ENCODE measurements at places on chromosomes 16 and 17.

DNA sequence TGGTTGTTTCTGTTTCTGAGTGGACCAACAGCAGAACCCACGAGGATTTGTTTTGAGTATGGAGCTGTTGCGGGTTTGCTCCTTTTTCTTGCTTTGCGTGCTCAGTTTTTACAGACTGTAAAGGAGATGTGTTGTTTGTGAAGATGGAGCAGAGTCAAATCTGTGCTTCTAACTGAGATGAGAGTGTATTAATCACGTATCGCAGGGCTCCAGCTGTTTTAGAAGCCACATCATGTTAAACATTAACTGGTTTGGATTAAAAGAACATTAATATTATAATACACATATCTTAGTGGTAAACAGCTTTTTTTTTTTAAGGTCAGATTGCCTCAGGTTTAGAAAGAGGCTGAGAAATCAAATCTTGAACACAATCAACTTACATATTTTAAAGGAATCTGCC, 69.4 kb downstream of the YPEL2 start:
- H3K27ac ChIP-seq = no peak overlapping the region
- no peak overlapping the region for H3K4me3 ChIP-seq
- no peaks in the 10 kb centered on the region for H3K27me3 ChIP-seq
- no peak for DNase-seq

GRCh38 chr16:79593074-79593531, 7.4 kb downstream of the MAF start:
- no peaks in the 10 kb centered on the region for H3K36me3 ChIP-seq
- peak overlapping the region; percentile 18 for H3K27ac ChIP-seq
- peak overlapping the region; percentile 21 for H3K4me3 ChIP-seq
- no peak for DNase-seq
- H3K4me1 ChIP-seq = peaks cover 2% of the 10 kb centered on the region

DNA sequence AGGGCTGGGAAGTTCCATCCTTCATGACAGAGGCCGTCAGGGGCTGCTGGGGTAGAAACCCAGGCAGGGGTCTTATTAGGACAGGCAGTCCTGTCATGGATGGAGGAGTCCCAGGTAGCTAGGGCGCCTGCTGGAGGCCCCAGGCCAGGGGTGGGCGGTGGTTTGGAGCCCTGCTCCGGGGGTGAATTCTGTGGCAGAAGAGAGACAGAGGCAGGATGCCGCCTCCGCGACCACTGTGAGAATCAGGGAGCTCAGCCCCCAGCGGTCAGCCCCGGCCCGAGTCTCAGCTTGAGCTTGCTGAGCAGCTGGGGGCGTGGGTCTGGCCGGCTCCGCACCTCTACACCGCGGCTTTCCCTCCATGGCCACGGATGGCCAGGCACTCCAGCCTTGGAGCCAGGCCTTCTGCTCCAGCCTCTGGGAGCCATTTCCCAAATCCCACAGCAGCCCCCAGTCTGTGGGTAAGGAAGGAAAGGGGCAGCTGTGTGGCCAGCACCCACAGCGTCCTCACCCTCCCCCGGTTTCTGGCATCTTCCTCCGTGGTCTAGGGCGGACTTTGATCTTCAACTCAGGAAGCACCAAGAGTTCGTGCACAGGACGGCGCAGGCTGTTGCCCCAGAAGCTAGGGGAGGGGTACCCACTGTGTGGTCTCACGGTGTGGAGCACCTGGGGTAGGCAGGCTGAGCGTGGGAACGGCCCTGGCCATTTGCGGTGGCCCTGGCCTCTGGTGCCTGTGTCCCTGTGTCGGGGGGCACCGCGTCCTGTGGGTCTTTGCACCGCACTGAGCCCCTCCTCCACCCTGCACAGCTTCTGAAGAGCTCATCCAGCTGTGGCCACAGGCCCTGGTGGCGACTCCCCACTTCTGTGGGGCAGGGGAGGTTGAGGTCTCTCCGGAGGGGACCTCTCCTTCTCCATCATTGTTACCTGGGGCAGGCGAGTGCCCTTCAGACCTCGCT, 14.1 kb downstream of the CD7 start:
- no peak overlapping the region for H3K4me3 ChIP-seq
- H3K4me1 ChIP-seq = peaks cover 7% of the 10 kb centered on the region
- H3K27me3 ChIP-seq = no peaks in the 10 kb centered on the region
- no peak for DNase-seq
- H3K36me3 ChIP-seq = no peaks in the 10 kb centered on the region

- no peaks in the 10 kb centered on the region for H3K36me3 ChIP-seq
- peak overlapping the region; percentile 94 for H3K27ac ChIP-seq
- peaks cover 83% of the 10 kb centered on the region for H3K4me1 ChIP-seq
- H3K4me3 ChIP-seq = no peak overlapping the region
- H3K27me3 ChIP-seq = no peaks in the 10 kb centered on the region
- no peak for DNase-seq
Observed at GRCh38 chr17:40327244-40327729, 18.3 kb downstream of the RARA start.

- no peaks in the 10 kb centered on the region for H3K36me3 ChIP-seq
- no peak overlapping the region for H3K27ac ChIP-seq
- no peaks in the 10 kb centered on the region for H3K27me3 ChIP-seq
- H3K4me1 ChIP-seq = peaks cover 8% of the 10 kb centered on the region
- no peak for DNase-seq
Observed at GRCh38 chr16:85334718-85335583, 222.7 kb upstream of the CIBAR2 start.

GRCh38 chr16:67394155-67395104, 1.1 kb upstream of the TPPP3 start:
- peaks cover 25% of the 10 kb centered on the region for H3K4me1 ChIP-seq
- DNase-seq = no peak
- H3K4me3 ChIP-seq = peak overlapping the region; percentile 43
- peak overlapping the region; percentile 82 for H3K27ac ChIP-seq

- no peaks in the 10 kb centered on the region for H3K36me3 ChIP-seq
- no peak overlapping the region for H3K27ac ChIP-seq
- peak; percentile 71 for DNase-seq
- no peaks in the 10 kb centered on the region for H3K27me3 ChIP-seq
Observed at GRCh38 chr16:19095654-19096053, 18.1 kb upstream of the ITPRIPL2 start.

DNA sequence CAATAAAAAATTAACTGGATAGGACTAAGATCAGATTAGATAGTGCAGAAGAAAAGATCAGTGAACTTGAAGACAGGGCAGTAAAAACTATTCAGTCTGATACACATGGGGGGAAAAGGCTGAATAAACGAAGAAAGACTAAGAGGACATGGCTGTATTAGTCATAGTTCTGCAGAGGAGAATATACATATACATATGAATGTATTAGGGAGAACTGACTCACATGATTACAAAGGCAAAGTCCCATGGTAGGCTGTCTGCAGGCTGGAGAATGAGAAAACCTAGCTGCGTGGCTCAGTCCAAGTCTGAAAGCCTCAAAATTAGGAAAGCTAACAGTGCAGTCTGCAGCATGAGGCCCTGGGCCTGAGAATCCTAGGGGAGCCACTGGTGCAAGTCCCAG, 98.2 kb upstream of the GNAO1 start:
- H3K4me3 ChIP-seq = no peak overlapping the region
- no peaks in the 10 kb centered on the region for H3K4me1 ChIP-seq
- H3K27me3 ChIP-seq = no peaks in the 10 kb centered on the region
- no peak for DNase-seq
- H3K27ac ChIP-seq = no peak overlapping the region
- H3K36me3 ChIP-seq = no peaks in the 10 kb centered on the region

GRCh38 chr17:60352569-60352968, 39.4 kb downstream of the USP32 start:
- H3K27me3 ChIP-seq = no peaks in the 10 kb centered on the region
- H3K4me3 ChIP-seq = no peak overlapping the region
- no peak overlapping the region for H3K27ac ChIP-seq
- H3K36me3 ChIP-seq = no peaks in the 10 kb centered on the region
- no peaks in the 10 kb centered on the region for H3K4me1 ChIP-seq

DNA sequence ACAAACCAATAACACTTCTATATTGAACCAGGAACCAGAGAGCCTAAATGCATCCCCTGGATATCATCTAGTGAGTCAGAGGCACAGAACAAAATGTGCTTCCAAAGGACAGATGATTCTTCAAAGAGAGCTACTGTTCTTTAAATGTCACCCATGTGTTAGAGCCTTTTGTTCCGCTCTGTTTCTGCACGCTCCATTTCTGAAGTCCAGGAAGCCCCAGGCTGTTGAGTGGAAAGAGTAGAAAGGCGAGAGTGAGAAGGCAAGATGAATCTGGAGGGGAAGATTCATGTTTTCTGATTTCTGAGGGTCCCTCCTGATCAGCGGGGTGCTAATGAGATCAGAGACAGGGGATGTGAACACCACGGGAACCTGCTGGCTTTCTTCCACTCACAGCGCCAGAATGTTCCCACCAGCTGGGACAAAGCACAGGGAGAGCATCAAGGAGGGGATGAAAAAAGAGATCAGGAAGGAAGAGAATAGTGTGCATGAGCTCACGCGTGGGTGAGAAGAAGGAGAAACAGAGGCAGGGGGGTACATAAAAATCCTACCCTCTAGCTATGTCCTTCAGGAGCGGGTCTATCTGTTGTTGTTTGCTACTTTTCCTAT, 559.9 kb upstream of the HSBP1 start:
- peaks cover 11% of the 10 kb centered on the region for H3K27me3 ChIP-seq
- H3K27ac ChIP-seq = peak overlapping the region; percentile 15
- no peak for DNase-seq
- H3K4me3 ChIP-seq = no peak overlapping the region

GRCh38 chr17:61382796-61383688, 16.6 kb upstream of the TBX2 start:
- DNase-seq = no peak
- no peaks in the 10 kb centered on the region for H3K4me1 ChIP-seq
- no peak overlapping the region for H3K4me3 ChIP-seq
- no peak overlapping the region for H3K27ac ChIP-seq
- no peaks in the 10 kb centered on the region for H3K27me3 ChIP-seq

DNA sequence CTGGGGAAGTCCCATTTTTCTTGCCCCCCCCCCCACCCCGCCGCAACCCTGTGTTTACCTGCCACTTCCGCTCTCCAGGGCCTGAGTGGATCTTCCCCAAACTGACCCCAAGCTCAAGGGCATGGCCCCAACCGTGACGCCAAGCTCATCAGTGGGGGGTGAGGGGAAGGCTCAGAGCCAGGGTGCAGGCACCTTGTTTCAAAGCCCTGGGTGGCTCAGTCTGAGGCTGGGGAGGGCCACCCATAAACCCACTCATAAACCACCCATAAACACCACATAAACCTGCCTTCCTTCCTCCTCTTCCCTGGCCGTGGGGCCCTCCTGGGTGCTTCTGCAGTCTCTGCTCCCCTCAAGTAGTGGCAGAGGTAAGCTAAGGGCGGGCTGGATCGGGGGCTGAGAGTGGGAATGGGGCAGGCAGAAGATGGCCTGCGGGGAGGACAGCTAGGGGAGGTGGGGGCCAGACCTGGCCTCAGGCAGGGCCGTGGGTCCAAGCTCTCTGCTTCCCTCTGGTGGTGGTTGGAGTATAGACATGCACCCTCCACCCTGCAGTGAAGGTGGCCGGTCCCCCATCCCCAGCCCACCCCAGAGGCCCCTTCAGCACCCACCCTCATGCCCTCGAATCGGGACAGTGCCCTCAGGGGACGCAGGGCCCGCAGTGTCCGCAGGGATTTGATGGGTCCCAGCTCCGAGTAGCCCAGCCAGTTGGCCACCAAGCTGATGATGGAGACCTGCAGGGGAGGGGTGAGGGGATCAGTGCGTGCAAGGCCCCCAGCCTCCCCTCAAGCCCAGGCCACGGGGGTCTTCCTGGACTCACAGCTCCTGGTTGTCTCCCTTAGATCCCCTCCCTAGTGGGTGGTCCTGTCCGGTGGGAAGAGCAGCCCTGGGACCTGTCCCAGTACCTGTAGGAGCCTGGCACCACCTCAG, 14.6 kb upstream of the CD79B start:
- no peaks in the 10 kb centered on the region for H3K27me3 ChIP-seq
- no peaks in the 10 kb centered on the region for H3K4me1 ChIP-seq
- H3K27ac ChIP-seq = no peak overlapping the region
- DNase-seq = no peak

- peak; percentile 83 for DNase-seq
- H3K27ac ChIP-seq = peak within 1 kb of the TSS; percentile 92
- no peaks in the 10 kb centered on the region for H3K27me3 ChIP-seq
Observed at GRCh38 chr17:80035937-80036714, at the start of gene CCDC40. Gene CCDC40, plus strand, starts transcription at chr17:80036642. Its CDS starts 21 bp downstream, at chr17:80036663.

DNA sequence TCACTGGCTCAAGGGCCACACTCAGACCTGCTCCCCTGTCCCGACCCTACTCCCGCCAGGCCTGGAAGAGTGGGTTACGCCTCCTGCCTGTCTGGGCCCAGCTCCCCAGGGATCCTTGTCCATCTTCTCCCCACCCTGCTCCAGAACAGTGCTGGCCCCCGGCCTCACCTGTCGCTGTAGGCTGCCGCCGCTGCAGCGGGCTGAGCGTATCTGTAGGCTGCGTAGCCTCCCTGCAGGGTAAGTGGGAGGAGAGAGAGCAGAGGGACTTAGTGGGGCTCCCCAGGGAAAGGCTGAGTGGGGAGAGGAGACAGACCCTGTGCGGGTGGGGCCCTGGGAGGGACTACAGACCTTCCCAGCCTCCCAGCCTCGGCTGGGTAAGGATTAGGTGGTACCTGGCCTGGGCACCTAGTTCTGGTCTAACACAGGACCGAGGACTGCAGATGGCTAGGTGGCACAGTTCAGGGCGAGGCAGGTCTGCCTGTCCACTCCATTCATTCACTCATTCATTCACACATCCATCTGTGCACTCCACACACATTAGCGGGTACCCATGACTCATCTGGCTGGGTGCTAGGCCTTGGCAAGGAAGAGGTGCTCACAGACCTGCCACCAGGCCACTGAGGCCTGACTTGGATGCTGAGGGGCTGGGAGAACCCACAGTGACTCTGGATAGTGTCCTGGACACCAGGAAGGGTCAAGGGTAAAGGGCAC, 20.9 kb downstream of the ENGASE start:
- H3K27me3 ChIP-seq = no peaks in the 10 kb centered on the region
- no peak overlapping the region for H3K4me3 ChIP-seq

- no peak for DNase-seq
- no peak overlapping the region for H3K27ac ChIP-seq
- H3K4me3 ChIP-seq = no peak overlapping the region
- no peaks in the 10 kb centered on the region for H3K27me3 ChIP-seq
- H3K36me3 ChIP-seq = no peaks in the 10 kb centered on the region
Observed at GRCh38 chr16:12742741-12743140, 60.9 kb downstream of the CPPED1 start.

DNA sequence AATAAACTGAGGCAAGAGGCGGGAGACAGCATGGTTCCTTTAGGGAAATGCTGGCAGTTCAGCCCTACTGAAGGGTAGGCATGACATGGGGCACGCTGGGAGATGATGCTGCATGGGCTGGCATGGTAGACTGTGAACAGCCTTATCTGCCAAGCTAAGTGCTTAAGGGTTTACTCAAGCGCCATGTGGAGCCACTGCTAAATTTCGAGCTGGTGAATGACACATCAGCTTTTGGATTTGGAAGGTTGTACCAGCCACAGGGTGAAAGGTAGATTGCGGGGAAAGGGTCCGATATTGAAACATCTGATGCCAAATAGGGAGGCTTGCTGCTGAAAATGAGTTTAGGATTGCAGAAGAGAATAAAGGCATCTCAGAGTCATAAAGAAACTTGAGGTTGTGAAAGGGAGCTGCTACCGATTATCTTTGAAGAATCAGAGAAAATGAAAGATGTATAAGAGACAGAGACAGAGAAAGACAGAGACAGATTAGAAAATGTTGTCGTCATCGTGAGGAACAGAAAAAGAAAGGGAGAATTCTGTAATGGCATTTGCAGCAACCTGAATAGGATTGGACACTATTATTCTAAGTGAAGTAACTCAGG, 16.3 kb downstream of the PIK3R5 start:
- H3K27me3 ChIP-seq = no peaks in the 10 kb centered on the region
- H3K27ac ChIP-seq = no peak overlapping the region
- DNase-seq = no peak
- no peaks in the 10 kb centered on the region for H3K4me1 ChIP-seq
- H3K4me3 ChIP-seq = no peak overlapping the region
- no peaks in the 10 kb centered on the region for H3K36me3 ChIP-seq

GRCh38 chr16:57727610-57728009, 8.0 kb upstream of the KATNB1 start:
- H3K4me1 ChIP-seq = no peaks in the 10 kb centered on the region
- no peaks in the 10 kb centered on the region for H3K36me3 ChIP-seq
- no peak for DNase-seq
- no peak overlapping the region for H3K27ac ChIP-seq
- H3K4me3 ChIP-seq = no peak overlapping the region

Data from breast epithelium (tissue), 4 donors.